ENCODE measurements at places on chromosomes 2 and 18.

DNA sequence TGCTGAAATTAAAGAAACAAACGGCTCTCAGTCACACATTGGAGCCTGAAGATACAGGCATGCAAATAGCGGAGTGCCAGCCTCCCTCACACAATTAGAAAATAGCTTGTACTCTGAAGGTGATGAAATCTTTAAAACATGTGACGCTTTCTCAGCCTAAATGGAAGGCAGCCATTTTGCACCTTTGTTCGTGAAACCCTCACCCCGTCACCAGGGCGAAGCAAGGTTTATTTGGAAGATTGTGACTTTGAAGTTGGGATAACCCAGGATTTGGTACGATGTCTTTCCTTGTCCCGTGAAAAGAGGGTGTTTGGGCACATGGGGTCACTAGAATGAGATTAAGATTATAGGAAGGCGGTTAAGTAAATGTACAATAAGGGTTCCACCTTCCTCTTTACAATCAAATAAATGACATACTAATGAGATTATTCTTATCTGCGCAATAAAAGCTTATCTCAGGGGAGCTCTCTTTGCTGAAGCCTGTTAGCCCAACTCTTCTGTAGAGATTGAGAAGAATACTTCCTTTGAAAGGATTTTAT is 4.2 kb downstream of the SH3BP4 start:
- no peak for DNase-seq

- no peak for DNase-seq
Observed at GRCh38 chr2:195531754-195532153, 125.3 kb upstream of the SLC39A10 start.

- DNase-seq, result no peak
Observed at GRCh38 chr2:168475636-168476035, 19.6 kb downstream of the CERS6 start.

GRCh38 chr2:217742276-217742675 is 260.5 kb downstream of the TNS1 start:
- DNase-seq, result no peak

GRCh38 chr2:154699575-154699930 is 1.1 kb downstream of the KCNJ3 start:
- DNase-seq, result no peak

GRCh38 chr18:50231621-50232020 is 34.7 kb downstream of the CFAP53 start:
- no peak for DNase-seq

DNA sequence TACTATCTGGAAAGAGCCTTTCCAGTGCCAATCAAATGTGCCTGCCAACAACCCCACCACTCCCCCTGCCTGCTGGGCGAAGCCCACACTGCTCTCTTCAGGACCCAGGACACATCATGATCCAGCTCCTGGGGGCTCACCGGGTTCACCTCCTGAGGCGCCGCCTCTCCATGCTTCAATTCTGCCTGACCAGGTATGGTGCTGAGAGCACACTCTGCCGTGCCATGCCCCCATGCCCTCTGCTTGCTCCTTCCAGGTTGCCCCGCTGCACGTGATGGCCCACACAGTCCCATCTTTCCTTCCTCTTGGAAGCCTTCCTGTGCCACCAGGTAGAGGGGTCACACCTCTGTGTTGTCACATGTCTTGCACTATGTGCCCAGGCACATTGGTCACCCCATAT is 47.5 kb downstream of the ASB18 start:
- DNase-seq, result no peak

GRCh38 chr2:177754492-177754873 is 318.1 kb downstream of the PDE11A start:
- DNase-seq, result no peak

DNA sequence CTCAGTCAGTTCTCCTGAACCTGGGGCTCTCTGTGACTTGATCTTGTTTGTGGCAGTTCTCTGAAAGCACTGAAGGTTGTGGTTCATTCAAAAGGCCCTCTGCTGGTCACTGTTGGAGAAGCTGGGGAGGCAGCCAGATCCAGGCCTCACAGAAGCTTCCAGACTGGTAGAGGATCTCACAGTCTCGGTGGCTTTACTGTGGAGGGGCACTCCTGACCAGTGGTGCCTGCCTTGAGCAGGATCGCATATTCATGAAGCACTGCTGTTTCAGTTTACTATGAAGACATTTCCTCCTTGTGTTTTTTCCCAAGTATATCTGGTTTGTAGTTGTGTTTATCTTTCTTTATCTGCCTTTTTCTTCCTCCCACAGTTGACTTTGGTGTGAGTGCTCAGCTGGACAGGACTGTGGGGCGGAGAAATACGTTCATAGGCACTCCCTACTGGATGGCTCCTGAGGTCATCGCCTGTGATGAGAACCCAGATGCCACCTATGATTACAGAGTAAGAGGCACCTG is 133.9 kb downstream of the MAP4K4 start:
- DNase-seq, result peak; percentile 51

- peak; percentile 21 for DNase-seq
Observed at GRCh38 chr2:47486841-47487497, 84.0 kb downstream of the MSH2 start.

GRCh38 chr2:19203866-19204265 is 154.6 kb downstream of the OSR1 start:
- DNase-seq, result no peak

DNA sequence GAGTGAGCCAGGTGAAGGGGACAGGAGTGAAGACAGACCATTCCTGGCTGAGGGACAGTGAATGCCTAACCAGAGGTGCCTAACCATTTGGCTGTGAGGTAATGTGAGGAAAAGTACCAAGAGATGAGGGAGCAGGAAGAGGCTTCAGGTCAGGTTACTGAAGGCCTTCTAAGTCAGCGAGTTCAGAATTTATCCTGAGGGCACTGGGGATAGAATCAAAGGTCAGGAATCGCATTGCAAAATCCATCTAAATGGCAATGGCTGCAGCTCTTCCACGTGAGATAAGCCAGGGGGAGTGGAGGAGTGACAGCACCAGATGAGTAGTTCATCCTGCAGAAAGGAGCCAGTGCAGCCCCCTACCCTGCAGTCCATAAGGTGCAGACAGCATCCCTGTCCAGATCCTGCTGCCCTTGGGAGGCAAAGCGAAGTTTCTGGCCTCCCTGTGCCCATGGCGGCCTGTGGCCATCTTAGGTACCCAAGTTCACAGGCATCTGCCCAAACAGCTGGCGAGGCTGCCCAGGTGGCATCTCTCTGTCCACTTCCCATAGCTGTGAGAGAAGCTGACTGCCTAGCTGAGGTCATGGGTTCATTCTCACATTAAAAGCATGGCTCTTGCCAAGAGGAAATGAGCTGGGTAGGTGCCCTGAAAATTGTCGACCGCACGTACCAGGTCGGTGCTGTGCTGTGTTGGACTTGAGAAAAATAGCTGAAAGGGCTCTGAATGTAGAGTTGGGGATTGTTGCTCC is 49.5 kb downstream of the CYP27C1 start:
- DNase-seq, result no peak

DNA sequence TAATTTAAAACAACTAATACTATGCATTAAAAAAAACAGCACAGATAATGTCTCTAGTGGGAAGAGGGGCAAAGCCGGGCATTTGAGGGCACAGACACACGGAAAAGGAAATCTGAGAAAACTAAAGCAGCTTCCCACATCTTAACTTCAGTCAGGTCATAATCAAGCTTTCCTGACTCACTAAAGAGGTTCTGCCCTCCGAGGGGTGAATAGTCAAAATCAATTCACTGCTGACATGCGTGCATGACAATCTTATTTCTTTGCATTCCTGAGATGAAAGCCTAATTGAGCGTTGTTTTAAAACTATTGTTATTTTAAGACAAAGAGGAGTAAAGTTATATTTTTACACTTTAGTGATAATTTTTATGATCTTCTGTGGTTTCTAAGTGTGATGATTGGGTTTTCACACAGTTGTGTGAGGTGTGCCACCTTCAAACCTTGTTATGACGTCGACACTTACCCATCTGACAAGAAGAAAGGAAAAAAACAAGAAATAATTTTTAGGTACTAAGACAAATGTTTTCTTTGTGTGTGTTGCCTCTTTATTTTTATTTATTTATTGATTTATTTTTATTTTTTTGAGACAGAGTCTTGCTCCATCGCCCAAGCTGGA is 90.9 kb downstream of the GATA6 start:
- no peak for DNase-seq

DNA sequence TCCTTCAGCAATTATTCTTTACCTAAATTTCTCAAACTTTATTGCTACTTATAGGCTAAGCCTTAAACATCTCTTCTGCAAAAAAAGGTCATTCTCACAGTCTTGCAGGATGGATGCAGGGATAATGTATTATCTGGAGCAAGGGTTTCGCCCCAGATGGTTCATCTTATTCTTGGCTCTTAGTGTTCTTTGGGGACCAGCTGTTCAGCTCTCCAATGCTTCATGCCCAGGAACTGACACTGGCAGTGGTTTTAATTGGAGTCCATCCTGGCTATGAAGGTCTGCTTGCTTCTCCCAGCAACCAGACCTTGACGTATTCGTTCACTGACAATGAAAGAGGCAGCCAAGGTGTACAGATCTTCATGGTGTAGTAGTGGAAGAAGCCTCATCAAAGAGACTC is 331.9 kb downstream of the SLC8A1 start:
- no peak for DNase-seq

GRCh38 chr2:187232749-187233148 is 215.3 kb downstream of the CALCRL start:
- DNase-seq, result no peak

GRCh38 chr2:36965751-36966369 is 476 bp downstream of the STRN start:
- DNase-seq, result peak; percentile 15

DNA sequence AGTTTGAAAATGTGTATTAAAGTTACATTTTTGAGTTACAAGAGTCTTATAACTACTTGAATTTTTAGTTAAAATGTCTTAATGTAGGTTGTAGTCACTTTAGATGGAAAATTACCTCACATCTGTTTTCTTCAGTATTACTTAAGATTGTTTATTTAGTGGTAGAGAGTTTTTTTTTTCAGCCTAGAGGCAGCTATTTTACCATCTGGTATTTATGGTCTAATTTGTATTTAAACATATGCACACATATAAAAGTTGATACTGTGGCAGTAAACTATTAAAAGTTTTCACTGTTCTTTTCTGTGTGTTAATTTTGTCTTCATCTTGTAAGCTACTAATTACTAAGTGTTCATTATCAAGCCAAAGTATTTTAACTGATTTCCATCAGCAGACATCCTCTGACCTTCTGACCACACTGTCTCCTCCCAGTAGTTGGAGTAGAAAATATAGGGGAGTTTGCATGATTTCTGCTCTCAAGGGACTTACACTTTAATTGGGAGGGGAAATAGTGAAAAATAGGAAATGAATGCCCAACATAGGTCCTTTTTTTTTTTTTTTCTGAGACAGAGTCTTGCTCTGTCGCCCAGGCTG is 4.3 kb downstream of the PMAIP1 start:
- DNase-seq, result no peak

GRCh38 chr2:200748779-200749178 is 62.9 kb upstream of the BZW1 start:
- no peak for DNase-seq

DNA sequence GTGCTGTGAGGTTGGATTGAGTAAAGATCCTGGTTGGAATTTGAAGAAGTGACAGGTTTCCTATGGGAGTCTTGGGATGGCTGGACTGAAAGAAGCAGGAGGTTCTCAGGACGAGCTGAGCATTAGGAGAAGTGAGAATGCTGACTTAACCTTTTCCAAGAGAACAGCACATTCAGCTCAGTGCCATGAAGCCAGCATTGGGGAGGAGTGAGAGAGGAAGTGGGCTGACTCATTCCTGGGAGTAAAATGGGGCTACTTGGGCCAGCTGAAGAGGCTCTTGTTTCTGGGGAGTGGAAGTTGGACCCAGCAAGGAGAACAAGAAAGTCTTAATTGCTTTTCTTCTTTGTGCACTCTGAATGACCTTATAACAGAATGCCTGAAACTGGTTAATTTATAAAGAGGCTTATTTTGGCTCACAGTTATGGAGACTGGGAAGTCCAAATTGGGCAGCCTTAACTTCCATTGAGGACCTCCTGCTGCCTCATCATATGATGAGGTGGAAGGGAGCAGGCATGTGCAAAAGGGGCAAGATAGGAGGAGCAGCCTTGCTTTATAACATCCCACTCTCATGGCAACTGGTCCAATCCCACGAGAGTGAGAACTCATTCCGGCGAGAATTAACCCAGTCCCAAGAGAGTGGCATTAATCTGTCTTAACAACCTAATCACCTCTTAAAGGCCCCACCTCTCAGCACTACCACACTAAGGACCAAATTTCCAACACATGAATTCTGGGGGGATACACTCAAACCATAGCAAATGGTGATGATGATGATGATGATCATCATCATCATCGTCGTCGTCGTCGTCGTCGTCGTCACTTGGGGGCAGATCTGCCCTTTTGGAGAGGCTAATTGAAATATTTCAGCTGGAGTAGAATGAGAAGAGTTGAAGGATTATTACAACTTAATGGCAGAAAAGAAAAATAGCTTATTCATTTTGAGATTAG is 26.1 kb downstream of the DGUOK start:
- no peak for DNase-seq

- DNase-seq, result no peak
Observed at GRCh38 chr2:188813315-188813714, 160.9 kb upstream of the COL3A1 start.

GRCh38 chr2:42094114-42094513 is 46.3 kb downstream of the PKDCC start:
- DNase-seq, result no peak

DNA sequence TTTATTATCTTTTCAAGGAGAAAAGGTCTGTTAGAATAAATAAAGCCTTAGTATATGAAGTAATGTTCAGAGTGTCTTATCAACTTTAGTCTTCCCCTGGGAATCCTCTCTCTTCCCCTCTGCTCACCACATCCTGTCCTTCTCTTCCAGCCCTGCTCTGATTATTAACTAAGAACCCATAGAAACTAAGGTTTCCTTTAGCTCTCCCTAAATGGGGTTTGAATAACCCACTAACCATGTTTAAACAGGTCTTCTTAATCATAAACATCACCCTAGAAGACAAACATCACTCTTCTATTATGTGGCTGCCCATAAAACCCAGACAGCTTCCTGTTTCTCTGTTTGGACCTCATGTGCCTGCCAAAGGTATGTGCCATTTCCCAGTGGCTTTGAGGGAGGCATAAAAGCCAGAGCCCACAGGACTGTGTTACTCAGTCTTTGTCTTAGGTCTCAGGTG is 50.1 kb downstream of the SLC14A1 start:
- DNase-seq, result no peak

DNA sequence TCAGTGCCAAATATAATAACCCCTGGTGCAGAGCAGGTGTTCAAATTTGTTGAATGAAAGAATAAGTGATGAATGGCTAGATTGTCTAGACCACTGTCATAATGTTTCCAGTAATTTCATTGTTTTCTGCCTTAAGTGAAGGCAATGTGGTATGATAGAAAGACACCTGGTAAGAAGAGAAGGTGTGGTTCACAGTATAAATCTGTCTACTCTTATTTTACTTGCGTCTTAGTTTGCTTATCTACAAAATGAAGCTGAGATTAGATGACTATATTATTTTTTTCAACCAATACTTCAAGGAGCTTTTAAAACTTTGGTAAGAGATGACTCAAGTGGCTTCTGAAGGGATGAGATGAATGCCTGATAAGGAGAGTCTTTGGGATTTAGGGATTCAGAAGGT is 788.4 kb downstream of the EPHA4 start:
- DNase-seq, result no peak

DNA sequence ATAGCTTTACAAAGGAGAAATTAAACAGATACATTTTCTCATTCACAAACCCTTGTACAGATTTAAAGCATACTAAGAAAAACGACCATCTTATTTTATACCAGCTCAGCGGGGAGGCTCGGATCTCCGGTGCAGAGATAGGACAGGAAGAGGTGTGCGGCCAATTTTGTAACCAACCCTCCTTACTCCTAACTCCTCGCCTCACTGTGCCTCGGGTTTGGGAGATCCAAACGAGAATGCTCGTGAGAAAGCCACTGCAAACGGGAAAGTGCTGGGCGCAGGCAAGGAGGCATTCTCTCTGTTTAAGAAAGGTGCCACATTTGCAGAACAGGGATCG is 1.2 kb downstream of the KDSR start:
- DNase-seq, result no peak

Data from T-helper 2 cell treated with Interferon-gamma antibody and Interleukin-4, amounts not matched to agents 5 μg/mL and 100 μg/mL, for 36 hours (primary cell).